PC-9 (cell line): ENCODE measurements at places on chromosomes 5 and 9. TPM values are rescaled to one million over a fixed set of nuclear protein-coding genes. Genes with fewer than 3 reads are reported as not detected.

DNA sequence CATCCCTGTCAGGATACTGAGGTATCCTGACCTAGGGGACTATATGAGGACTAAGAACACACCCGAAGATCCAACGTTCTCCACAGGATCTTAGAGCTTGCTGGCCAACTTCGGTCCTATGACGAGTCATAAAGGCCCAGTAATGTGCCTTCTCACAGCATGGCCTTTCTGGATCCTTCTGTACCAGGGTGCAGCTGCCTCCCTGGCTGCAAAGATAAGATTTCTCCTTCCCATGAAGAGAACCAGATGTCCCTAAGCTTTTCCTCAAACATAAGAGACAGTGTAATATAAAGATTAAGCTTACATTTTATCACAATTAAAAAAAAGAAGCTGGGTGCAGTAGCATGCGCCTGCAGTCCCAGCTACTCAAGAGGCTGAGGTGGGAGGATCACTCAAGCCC lies 18.3 kb downstream of the EPB41L4B start:
- DNase-seq, result no peak

- no peak for DNase-seq
These were observed 43.6 kb upstream of the C5orf46 start for GRCh38 chr5:147949711-147950573.

- DNase-seq, result no peak
These were observed 20.2 kb upstream of the SUB1 start for GRCh38 chr5:32565145-32565544.

- no peak for DNase-seq
These were observed 1.2 kb downstream of the SGCD start for GRCh38 chr5:156328161-156328560.

- no peak for DNase-seq
These were observed 385.2 kb upstream of the KLF4 start for GRCh38 chr9:107874591-107875369.

- no peak for DNase-seq
These were observed 649.4 kb downstream of the CDH9 start for GRCh38 chr5:26388976-26389375.

The DBH gene
- total RNA-seq, result not detected in 2 replicates

DNA sequence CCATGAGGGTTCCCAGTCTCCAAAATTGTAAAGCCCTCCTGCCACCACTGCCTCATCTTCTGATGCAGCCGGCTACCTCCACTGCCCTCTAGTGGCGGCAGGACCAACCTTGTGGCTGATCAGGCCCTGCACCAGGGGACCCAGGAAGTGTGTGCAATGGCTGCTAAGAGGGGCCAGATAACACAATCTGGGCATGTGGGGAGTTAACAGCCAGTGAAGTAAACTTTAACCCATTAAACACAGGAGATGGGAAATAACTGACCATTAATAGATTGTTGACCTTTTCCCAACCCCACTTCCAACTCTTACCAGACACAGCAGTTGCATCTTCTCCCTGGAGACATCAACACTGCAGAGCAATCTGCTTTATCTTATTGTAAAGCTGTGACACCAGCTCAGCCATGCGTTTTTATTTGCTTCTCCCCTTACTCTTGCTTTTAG lies 63.3 kb downstream of the FREM1 start:
- peak; percentile 46 for DNase-seq

GRCh38 chr5:139796061-139796806 lies 626 bp downstream of the PSD2 start:
- no peak for DNase-seq
